ENCODE measurements at places on chromosomes 6 and 20.

- DNase-seq: no peak
These were observed 204.2 kb downstream of the KCNQ5 start for GRCh38 chr6:72826037-72826436.

DNA sequence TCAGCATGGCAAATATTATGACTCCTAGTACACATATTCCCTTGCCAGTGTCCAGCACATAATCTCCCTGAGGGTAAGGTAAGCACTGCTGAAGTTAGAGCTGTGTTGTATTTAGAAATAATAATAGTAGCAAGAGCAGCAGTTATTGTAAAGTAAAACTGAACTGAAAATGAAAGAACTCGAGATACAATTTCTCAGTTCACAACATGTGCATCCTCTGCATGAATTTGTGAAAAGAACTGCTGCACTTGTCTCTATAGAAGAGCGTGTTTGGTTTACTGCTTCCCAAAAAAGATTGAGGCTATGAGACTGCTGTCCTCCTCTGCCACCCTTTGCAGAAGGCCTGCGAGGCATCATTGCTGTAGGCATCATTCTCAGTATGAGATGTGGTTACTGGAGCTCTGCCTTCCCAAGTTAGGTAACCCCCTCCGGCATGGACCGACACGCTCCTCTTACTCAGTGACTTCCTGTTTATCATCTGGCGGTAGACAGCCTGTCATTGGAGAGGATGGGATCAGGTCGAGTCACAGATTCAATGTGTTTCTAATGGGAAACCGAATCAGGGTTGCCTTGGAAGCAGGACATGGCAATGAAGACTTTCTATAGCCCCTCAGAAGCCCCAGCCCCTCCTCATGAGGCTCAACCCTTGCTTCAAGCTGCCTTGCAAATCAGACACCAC lies 48.1 kb downstream of the SLC24A3 start:
- no peak for DNase-seq

GRCh38 chr6:44715925-44716324 lies 328.4 kb downstream of the CDC5L start:
- DNase-seq: no peak

GRCh38 chr6:21522797-21523456 lies 70.6 kb upstream of the SOX4 start:
- DNase-seq: no peak

DNA sequence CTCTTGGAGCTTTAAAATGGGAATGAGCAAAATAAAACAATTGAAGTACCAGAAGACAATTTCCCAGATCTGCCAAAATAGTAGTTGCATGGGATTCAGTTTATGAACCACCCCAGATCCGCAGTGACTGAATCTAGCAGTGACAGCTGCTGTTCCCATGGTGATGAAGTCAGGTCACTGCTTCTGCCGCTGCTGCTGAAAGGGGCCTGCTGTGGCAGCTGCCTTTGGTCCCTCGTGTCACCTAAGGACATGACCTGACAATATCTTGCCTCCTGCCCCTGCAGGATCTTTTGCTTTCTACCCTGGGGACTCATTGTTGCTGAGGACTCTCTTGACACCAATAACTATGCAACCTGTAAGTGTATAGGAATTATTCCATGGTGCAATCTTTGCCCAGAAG lies 34.3 kb upstream of the OGFRL1 start:
- DNase-seq: no peak

DNA sequence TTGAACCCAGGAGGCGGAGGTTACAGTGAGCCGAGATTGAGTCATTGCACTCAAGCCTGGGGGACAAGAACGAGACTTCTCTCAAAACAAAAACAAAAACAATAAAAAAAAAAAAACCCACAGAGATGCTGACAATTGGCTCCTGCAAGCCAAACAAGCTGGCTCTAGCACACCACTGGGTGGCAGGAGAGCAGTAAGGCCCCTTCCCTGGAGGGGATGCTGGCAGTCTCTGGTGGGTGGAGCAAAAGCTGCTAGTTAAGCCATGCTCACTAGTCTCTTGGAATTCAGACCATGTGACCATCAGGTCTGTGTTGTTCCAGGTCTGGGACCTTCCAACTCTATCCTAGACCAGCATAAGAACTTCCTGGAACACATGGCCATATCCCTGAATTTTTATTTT lies 18.9 kb upstream of the DSN1 start:
- peak; percentile 60 for DNase-seq

DNA sequence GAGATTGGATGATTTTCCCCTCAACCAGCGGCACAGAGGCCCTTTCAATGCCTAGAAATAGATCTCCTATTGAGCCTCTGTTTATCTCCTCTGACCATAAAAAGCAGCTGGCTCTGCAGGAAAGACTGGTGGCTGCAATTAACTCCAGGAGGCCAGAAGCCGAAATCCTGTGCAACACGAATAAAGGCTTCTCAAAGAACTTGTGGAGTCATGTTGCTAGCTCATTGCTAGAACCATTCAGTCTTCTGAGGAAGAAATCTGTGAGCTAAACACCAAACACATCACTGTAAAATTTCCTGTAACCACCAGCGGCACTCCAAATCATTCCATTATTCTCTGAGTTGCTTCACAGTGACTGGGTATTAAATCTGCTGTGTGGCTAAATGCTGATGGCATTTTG lies 49.1 kb upstream of the TPD52L1 start:
- DNase-seq: no peak

- DNase-seq: no peak
These were observed 24.4 kb downstream of the TMEM181 start for GRCh38 chr6:158584236-158584651.

DNA sequence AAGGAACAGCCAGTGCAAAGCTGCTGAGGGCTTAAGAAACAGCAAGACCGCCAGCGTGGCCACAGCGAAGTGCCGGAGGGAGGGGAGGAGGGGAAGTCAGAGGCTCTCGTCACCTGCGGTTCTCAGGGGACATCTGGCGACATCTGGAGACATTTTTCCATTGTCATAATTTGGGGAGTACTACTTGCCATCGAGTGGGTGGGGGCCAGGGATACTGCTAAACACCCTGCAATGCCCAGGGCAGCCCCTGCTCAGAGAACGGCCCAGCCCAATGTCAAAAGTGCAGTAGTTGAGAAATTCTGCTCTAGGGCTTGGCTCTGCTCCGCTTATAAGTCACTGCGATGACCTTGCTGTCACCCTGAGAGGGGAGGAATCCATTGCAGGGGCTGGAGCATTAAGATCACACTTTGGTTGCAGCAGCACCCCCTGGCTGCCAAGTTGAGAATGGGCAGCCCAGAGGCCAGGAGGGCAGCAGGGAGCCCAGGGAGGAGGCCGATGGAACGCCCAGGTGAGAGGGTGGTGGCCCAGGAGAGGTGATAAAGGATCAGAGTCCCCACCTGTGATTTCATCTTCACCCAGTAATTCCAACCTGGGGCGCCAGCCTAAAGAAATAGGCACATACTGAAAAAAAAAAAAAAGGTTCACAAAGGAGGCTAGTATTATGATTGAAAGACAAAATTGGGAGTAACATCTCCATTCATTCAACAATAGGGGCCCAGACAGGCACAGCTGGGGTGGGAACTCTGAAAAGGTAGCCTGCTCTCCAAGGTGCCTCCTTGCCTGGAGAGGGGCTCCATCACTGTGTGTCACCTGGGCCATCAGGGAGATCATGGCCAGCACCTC lies 218.2 kb downstream of the BMP7 start:
- DNase-seq: no peak

GRCh38 chr6:88870717-88871330 lies 92.6 kb downstream of the RNGTT start:
- no peak for DNase-seq

GRCh38 chr20:46928580-46929132 lies 34.0 kb downstream of the EYA2 start:
- DNase-seq: no peak

DNA sequence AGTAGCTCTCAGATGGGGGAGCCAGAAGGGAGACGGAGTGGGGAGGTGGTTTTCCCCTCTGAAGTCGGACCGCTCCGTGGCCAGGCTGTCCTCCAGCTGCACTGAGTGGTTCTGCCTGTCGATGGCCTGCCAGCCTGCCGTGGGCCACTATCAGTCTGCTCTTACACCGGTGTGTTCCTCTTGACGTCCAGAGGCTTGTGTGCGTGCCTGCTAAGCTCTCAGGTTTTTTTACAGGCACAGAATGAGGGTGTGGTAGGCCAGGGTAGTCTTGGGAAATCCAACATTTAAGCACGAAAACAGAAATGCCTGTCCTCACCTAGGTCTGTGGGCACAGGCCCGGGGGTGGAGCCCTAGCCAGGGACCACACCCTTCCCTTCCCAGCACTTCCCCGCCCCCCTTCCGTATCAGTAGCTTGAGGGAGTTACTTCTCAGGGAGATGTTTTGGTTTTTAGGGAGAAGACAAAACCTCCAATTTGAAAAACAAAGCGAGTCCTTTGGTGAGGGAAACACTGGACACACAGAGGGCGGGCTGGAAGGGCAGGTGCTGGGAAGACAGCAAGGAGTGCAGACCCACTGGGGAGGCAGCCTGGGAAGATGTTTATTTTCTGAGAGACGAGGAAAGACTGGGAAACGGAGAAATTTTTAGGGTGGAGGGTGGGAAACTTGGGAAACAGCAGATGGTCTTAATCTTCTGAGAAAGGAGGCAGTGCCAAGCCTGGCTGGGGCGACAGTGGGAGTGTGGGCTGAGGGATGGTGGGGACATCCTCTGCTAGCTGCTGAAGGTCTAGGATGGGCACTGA lies 106.5 kb downstream of the LY86 start:
- no peak for DNase-seq

DNA sequence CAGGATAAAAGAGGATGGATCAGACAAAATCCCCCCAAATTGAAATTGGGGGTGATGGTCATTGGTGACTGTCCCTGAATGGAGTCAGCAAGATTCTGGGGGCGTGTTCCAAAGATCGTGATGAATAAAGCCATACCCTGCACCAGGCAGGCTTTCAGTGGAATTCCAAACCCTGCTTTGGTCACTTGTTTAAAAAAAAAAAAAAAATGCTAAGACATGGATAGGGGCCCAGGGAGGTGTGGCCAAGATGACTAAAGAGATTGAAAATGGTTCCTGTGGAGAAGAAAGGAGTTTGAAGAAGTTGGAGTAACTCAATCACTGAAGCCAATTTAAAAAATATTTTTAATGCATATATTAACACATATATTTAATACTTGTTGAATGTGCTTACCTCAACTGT lies 161.4 kb upstream of the KCNG1 start:
- DNase-seq: no peak

GRCh38 chr20:45320948-45321595 lies 13.0 kb upstream of the MATN4 start:
- no peak for DNase-seq

DNA sequence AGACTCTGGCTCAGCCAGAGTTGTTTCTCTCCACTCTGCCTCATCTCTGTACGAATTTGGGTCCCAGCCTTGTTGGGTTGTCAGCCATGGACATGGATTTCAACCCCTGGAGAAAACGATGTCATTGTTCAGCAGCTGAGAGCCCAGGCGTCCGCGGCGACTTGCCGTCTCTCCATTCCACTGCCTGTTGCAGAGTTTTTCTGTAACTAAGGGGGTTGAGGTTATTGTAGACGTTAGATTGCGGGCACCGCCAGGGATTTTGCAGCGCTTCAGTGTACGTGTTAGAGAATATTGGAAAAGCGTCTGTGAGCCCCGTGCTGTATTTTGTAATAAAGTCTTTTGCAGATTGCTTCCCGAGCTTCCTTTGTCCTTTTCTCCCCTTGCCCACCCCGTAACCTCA lies 13.1 kb upstream of the RBM38 start:
- no peak for DNase-seq

- peak; percentile 31 for DNase-seq
These were observed 65.2 kb downstream of the RIPOR3 start for GRCh38 chr20:50625986-50626677.

DNA sequence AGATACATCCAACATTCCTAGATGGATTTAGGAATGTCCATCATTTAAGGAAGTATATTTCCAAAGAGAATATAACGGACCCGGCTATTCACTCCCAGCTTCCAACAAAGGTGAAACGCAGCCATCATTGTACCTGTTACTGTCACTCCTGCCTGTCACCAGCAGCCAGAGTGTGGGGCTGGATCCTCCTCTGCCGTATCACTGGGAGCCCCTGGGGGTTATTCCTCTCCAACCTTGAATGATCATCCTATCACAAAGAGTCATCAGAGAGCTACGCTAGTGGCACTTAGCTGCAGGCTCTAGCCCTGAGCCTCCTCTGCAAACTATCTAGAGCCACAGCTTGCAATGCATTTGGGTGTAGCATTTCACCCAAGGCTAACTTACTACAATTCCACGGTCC lies 73.6 kb upstream of the NHSL1 start:
- no peak for DNase-seq

GRCh38 chr6:41040940-41041536 lies 1.2 kb upstream of the TSPO2 start:
- no peak for DNase-seq

DNA sequence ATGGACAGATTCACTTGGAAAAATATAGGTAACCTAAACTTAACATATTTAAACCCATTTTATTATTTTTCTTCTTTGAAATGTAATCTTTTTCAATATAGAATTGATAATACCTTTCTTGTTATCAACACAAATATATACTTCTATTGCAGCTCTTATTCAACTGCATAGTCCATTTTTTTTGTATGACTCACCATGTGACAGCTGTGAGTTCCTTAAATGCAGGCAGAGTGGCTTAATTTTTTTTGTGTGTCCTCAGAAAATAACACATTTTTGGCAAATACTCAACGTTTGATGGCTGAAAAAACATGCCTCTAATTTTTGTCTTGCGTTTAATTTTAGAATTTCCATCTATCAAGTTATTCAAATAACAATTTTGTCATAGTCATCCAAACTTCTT lies 454.8 kb downstream of the PHF3 start:
- DNase-seq: no peak

DNA sequence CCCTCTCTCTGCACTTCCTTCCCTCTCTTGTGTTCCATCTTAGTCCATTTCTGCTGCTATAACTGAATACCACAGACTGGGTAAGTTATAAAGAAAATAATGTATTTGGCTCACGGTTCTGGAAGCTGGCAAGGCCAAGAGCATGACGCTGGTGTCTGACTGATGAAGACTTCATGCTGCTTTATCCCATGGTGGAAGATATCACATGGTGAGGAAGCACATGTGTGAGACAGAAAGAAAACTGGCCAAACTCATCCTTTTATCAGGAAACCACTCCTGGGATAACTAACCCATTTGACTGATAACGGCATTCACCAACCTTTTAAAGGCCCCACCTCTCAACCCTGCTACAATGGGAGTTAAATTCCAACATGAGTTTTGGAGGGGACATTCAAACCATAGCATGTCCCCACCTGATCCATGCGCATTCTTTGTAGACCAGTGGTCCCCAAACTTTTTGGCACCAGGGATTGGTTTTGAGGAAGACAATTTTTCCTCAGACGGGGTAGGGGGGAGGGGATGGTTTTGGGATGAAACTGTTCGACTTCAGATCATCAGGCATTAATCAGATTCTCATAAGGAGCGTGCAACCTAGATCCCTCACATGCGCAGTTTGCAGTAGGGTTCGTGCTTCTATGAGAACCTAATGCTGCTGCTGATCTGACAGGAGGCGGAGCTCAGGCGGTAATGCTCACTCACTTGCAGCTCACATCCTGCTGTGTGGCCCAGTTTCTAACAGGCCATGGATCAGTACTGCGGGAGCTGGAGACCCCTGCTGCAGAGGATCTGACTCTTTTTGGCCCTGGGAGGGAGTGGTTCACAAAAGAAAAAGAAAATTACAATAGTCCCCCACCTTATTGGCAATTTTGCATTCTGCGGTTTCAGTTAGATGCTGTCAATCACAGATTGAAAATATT lies 71.7 kb upstream of the RNF24 start:
- no peak for DNase-seq

GRCh38 chr20:53940907-53941545 lies 129.4 kb downstream of the BCAS1 start:
- DNase-seq: peak; percentile 53

Measured in NCI-H226 (cell line).